Panc1 (cell line): ENCODE measurements at places on chromosomes 4 and X. TPM values are rescaled to one million over a fixed set of nuclear protein-coding genes. Genes with fewer than 3 reads are reported as not detected.

F8 gene
- total RNA-seq: 12.4 TPM

UGT2B10 gene
- not detected for total RNA-seq

TSPAN5 gene
- total RNA-seq: 61.9 TPM

PORCN gene
- total RNA-seq: 8.6 TPM

ZNF827 gene
- 6.3 TPM for total RNA-seq

SPP1 gene
- total RNA-seq: 1.6 TPM

- no peaks in the 10 kb centered on the region for H3K27me3 ChIP-seq
- H3K36me3 ChIP-seq: no peaks in the 10 kb centered on the region
- H3K27ac ChIP-seq: no peak overlapping the region
- H3K4me3 ChIP-seq: no peak overlapping the region
- no peaks in the 10 kb centered on the region for H3K4me1 ChIP-seq
- DNase-seq: no peak
Measured at GRCh38 chr4:86089781-86090323, 270.0 kb downstream of the MAPK10 start.

DNA sequence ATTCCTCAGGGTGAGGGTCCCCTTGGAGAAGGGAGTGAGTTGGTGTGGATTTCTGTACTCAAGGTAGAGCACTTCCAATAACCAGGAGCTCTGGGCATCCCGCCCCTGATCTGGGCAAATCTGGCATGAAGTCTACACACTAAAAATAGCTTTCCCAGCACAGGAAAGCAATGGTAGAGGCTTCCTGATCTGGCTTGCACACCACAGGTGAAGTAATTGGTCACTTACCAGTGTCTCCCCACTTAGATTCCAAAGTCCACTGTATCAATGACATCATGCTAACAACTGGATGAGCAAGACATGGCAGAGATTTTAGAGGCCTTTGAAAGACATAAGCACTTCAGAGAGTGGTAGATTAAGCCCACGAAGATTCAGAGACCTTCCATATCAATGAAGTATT, 17.8 kb upstream of the IDS start:
- H3K4me3 ChIP-seq: no peak overlapping the region
- DNase-seq: no peak
- no peaks in the 10 kb centered on the region for H3K27me3 ChIP-seq
- H3K36me3 ChIP-seq: no peaks in the 10 kb centered on the region
- H3K4me1 ChIP-seq: no peaks in the 10 kb centered on the region

GRCh38 chr4:1242506-1243450, 6.2 kb downstream of the CTBP1 start:
- no peak overlapping the region for H3K27ac ChIP-seq
- peaks cover 11% of the 10 kb centered on the region for H3K4me1 ChIP-seq
- H3K36me3 ChIP-seq: peaks cover under 1% of the 10 kb centered on the region; the same call in 1 of the 2 replicates
- no peak overlapping the region for H3K4me3 ChIP-seq

- DNase-seq: no peak
- no peak overlapping the region for H3K27ac ChIP-seq
- no peak overlapping the region for H3K4me3 ChIP-seq
- no peaks in the 10 kb centered on the region for H3K36me3 ChIP-seq
Measured at GRCh38 chr4:168854350-168854921, 155.6 kb downstream of the CBR4 start.

DNA sequence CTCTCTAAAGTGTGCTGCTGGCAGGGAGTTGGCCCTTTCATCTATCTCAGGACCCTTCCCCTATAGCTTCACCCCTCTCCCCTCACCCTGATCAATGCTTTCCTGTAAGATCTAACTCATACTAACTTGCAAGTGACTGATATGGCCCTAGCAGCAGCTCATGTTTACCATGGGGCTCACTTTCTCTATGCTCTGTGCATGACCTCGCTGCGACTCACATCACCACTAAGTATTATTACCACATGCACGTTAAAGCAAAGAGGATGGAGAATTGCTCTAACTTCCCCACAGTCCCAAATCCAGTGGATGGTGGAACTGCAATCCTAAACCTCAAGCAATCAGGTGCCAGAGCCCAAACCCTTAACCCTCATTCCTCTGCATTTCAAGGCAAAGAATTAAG, 626.6 kb downstream of the MID1IP1 start:
- no peaks in the 10 kb centered on the region for H3K27me3 ChIP-seq
- H3K27ac ChIP-seq: no peak overlapping the region
- no peaks in the 10 kb centered on the region for H3K4me1 ChIP-seq
- no peaks in the 10 kb centered on the region for H3K36me3 ChIP-seq
- H3K4me3 ChIP-seq: no peak overlapping the region
- DNase-seq: no peak

DNA sequence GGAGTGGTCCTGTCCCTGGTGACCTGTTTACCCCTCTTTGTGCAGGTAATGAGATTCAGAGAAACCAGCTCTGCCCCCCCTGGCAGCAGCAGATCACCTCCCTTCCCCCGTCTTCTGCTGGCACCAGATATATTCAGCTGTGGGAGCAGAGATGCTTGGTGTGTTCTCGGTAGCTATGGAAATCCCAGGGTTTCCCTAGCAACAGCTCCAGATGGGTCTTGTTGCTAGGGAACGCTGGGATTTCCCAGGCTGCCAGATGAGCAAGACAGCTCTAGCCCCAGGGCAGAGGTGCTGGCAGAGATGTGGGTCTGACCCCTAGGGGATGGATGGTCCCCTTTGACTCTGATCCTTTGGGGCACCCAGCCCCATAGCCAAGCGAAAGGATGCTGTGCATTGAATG, 20.2 kb downstream of the CETN2 start:
- no peaks in the 10 kb centered on the region for H3K27me3 ChIP-seq
- H3K27ac ChIP-seq: no peak overlapping the region
- no peak overlapping the region for H3K4me3 ChIP-seq
- no peaks in the 10 kb centered on the region for H3K36me3 ChIP-seq

DNA sequence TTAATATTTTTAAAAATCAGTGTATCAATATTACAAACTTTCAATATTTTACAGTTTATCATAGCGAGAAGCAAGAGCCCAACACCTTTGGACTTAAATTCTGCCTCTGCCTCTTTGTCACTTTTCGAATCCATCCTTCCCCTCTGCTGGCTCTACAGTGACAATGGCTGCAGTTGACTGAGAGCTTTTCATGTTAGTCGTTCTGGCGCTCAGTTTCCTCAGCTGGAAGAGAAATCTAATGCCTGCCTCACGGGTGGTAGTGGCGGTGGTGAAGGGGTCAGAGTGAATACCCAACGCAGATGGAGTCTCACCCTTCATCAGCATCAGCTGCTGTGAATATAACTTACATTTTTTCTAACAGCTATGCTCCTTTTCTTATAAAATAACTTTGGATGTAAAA, 144.8 kb downstream of the NWD2 start:
- no peaks in the 10 kb centered on the region for H3K4me1 ChIP-seq
- H3K4me3 ChIP-seq: no peak overlapping the region
- H3K36me3 ChIP-seq: no peaks in the 10 kb centered on the region
- no peak for DNase-seq
- no peaks in the 10 kb centered on the region for H3K27me3 ChIP-seq

DNA sequence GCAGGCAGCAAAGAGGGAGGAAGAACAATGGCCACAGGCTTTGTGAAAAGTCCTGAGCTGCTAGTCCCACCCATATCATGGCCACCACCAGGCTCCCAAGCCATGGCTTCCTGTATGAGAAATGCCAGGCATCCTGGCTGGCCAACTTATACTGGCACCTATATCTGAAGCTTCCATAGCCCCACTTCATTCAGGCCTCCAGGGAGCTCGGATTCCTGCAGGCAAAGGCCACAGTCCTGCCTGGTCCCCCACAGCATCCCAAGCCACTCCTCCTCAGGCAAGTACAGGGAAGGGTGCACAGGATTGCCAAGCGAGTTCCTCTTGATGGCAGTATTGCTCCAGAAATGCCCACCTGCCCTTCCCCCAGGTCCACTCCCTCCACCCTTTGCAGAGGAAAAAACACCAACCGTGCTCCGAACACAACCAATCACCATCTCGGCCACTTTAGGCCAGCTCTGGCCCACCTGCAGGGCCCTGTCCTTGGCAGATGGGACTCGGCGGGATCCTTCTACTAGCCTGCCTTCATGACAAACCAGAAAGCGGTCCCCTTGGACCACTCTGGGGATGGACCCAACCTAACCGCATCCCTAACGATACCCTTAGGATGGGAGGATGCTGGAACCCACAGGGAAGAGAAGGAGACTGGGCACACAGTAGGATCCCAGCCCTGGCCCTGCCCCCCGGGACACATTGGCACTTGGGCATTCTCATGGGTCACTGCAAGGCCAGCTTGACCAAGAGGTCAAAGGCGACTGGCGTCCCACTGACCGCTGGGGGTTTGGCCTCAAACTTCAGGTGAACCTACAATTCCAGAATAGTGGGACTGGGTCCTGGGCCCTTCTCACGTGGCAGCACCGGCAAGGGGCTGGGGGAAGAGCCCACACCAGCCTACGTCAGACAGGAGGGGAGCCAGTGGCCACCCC, 220.4 kb upstream of the AGTR2 start:
- no peaks in the 10 kb centered on the region for H3K4me1 ChIP-seq
- no peaks in the 10 kb centered on the region for H3K36me3 ChIP-seq
- H3K27ac ChIP-seq: no peak overlapping the region
- H3K4me3 ChIP-seq: no peak overlapping the region

- H3K36me3 ChIP-seq: no peaks in the 10 kb centered on the region
- H3K27ac ChIP-seq: no peak overlapping the region
- no peaks in the 10 kb centered on the region for H3K27me3 ChIP-seq
Measured at GRCh38 chr4:151561551-151562256, 152.7 kb downstream of the FHIP1A start.

DNA sequence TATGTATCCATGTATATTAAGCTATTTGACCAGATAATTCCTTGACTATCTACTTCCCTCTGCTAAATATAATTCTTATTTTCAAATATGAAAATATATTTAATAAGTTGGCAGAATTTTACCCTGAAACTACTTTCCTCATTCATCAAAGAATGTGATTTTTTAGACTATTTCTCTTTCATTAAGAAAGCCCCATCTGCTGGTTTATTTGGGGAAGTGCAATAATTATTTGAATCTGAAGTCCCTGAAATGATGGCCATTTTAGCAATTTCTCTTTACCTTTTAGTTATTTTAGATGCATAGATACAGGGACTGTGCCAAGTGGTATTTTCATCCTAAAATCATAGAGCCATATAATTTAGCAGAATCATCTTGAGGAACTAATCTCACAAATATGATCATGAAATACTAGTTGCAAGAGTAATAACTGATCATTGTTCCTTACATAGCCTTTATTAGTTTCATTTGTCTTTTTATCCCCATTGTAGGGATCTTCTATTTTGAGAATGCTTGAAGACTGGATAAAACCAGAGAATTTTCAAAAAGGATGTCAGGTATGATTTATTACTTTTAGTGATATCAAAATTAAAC, 39.0 kb downstream of the ENPEP start:
- no peaks in the 10 kb centered on the region for H3K4me1 ChIP-seq
- no peak overlapping the region for H3K27ac ChIP-seq
- no peak overlapping the region for H3K4me3 ChIP-seq
- H3K36me3 ChIP-seq: no peaks in the 10 kb centered on the region

DNA sequence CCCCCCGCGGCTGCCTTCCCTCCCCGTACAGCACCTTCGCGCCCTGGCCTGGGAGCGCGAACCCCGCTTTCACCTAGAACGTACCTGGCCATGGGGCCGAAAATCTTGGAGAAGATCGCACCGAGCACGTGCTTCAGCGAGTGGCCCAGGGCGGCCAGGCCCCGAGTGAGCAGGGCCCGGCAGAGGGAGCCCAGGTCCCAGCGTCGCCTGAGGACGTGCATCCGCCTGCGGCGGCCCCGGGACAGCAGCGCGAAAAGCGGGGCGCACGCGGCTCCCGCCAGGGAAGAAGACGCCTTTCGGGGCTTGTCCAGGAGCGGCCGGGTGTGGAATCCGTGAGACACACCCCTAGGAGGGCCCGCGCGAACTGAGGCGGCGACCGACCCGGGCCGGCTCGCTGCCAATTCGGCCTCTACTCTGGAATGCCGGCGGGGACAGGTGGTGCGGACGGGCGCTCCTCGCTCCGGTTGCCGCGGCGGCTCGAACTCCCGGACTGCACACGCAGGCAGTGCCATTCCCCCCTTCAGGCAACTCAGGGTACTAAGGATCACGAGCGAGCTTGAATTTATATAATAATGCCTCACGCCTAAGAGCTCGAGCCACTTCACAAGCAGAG, at the start of gene HS6ST2:
HS6ST2 (minus strand) TSS at position 539 of the 613 bp plus-strand sequence.
- DNase-seq: no peak
- no peaks in the 10 kb centered on the region for H3K36me3 ChIP-seq
- peaks cover 17% of the 10 kb centered on the region for H3K27me3 ChIP-seq
- H3K4me3 ChIP-seq: peak within 1 kb of the TSS; percentile 39

DNA sequence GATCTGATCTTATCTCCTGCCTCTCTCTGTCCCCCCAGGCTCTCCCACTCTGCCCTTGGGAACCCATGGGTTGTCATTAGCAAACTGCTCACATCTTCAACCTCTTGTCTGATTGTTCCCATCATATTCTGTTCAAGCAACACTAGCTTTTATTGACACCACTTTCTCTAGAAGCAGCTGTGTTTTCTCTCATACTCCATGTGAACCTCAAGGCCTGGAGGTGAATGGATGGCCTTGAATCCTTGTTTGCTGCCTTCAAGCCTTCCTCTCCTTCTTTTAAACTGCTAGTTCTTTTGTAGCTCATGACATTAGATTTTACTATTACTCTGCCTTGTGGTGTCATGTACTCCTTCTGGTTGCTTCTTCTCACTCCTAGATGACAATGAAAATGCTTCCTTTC, 149.5 kb upstream of the WDFY3 start:
- H3K4me1 ChIP-seq: no peaks in the 10 kb centered on the region
- no peak for DNase-seq
- no peak overlapping the region for H3K27ac ChIP-seq
- H3K36me3 ChIP-seq: no peaks in the 10 kb centered on the region

GRCh38 chr4:188139671-188140070, 430 bp downstream of the TRIML1 start:
- H3K4me3 ChIP-seq: no peak overlapping the region
- H3K36me3 ChIP-seq: no peaks in the 10 kb centered on the region
- H3K27ac ChIP-seq: no peak overlapping the region
- DNase-seq: no peak
- no peaks in the 10 kb centered on the region for H3K27me3 ChIP-seq
- H3K4me1 ChIP-seq: no peaks in the 10 kb centered on the region

DNA sequence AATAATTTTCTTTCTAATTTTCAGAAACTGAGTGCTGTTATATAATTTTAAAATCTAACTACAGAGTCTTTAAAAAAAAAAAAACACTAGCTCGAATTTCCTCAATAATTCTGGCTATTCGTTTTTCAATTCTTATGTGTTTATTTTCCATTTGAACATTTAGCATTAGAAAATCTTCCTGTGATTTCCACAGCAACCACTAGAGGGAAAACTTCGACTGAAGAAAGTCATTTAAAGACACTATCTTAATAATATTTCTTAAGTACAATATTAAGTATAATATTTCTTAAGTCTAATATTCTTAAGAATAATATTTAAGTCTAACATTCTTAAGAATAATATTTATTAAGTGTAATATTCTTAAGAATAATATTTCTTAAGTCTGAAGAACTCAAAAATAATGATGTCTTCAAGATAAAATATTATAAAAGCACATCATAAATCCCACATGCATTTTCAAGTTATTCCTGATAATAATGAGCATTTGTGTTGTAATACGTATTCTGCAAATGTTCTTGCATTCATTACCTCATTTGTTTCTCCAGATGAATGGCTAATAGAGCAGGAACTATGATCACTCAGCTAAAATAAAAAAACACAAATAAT, 118.4 kb upstream of the WDR17 start:
- no peaks in the 10 kb centered on the region for H3K4me1 ChIP-seq
- DNase-seq: no peak
- H3K27ac ChIP-seq: no peak overlapping the region
- H3K4me3 ChIP-seq: no peak overlapping the region
- no peaks in the 10 kb centered on the region for H3K27me3 ChIP-seq
- H3K36me3 ChIP-seq: no peaks in the 10 kb centered on the region
